Left colon (tissue), 2 donors: ENCODE measurements at places on chromosomes 6 and 20. TPM values are rescaled to one million over a fixed set of nuclear protein-coding genes. Genes with fewer than 3 reads are reported as not detected.

SLC17A1 gene
- total RNA-seq = not detected

ADGRB3 gene
- 1.2 TPM for total RNA-seq

FHL5 gene
- total RNA-seq = 3.4 TPM

TREM2 gene
- total RNA-seq = 0.27 TPM

SPEF1 gene
- total RNA-seq = not detected

GDAP1L1 gene
- total RNA-seq = not detected

HTR1E gene
- not detected for total RNA-seq

TPD52L2 gene
- 49.5 TPM for total RNA-seq

MAS1 gene
- total RNA-seq = not detected

CLPSL2 gene
- total RNA-seq = not detected
